Gastroesophageal sphincter (tissue), 4 donors: ENCODE measurements at places on chromosomes 11 and 22. TPM values are rescaled to one million over a fixed set of nuclear protein-coding genes. Genes with fewer than 3 reads are reported as not detected.

GRCh38 chr22:47292546-47293320, 530.3 kb downstream of the TBC1D22A start:
- ATAC-seq = no peak

DNA sequence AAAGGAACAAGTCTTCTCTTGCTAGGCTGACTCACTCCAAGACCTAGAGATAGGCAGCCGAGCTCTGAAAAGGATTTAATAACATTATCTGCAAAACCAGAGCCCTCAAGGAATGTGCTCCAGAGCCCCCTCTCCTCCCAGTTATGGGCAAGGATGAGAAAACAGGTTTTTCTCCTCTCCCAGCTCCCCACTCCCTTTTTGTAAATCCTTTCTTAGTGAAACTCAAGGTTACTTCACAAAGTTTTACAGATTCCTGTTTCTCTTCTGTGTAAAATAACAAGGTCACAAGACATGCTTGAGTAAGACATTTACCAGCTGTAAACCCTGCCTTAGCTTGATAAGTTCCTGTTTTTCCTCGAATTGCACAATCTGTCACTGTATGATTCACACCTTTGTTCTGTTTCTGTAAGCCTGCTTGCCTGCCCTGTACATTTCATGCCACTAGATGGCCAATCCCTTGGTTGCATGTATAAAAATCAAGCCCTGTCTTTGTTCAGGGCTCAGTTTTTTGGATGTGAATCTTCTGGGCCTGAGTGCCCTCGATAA, 489.4 kb downstream of the KCNA4 start:
- no peak for ATAC-seq

DNA sequence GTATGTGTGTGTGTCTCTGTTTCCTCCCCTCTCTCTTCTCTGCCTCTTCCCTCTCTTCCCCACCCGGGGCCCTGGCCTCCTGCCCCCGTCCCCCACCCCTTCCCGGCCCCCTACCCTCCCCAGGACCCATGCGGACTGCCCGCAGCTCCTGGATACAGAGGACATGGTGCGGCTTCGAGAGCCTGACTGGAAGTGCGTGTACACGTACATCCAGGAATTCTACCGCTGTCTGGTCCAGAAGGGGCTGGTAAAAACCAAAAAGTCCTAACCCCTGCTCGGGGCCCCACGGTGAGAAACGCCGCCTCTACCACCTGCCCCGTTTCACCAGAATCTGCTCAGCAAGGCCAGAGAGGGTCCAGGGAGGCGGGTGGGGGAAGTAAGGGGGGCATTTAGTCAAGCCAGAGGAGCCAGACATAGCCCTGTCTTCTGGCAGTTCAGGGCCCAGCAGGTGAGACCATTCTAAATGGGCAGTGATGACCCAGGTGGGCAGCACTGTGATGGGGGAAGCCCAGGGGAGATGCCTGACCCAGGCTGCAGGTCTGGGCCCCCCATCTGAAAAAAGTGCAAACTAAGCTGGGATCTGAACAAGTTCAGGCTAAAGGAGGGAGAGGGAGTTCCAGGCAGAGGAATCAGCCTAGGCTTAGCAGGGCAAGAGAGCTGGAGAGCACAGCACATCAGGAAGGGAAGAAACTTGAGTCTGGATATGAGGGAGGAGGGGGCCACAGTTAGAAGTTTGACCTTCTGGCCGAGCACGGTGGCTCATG, 6.4 kb downstream of the SELENOM start:
- no peak for ATAC-seq

- ATAC-seq = no peak
Observed at GRCh38 chr11:13487661-13488030, 8.2 kb downstream of the PTH start.

DNA sequence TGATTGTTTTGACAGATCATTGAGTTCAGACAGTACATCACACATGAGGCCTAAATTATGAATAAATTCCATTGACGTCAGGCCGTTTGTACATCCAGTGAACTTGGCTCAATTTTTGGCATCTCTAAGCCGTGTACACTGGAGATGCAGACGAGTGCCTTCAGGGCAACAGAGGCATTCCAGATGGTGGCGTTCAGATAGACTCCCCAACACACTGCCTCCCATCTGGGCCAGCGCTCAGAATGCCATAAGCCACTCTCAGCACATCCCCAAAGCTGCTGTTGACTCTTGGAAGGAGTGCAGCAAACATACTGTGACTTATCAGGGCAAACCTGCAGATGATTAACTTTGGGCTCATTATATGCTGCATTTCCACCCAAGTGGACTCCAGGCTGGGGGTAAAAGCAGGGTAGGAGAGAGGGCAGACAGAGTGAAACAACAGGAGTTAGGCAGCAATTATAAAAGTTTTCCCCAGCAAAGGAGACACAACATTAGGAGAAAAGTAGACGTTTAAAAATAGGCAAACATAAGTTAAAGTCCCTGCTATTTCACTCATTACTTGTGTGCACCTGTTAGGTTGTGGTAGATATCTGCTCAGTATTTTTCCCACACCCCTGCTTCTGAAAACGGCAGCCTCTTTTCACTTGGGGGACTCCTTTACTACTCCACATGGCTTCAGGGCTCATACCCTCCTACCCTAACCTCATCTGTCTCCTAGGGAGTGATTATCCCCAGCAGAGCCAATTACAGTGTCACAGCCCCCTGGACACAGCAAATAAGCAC, 60.2 kb upstream of the PDE3B start:
- ATAC-seq = peak; percentile 37

DNA sequence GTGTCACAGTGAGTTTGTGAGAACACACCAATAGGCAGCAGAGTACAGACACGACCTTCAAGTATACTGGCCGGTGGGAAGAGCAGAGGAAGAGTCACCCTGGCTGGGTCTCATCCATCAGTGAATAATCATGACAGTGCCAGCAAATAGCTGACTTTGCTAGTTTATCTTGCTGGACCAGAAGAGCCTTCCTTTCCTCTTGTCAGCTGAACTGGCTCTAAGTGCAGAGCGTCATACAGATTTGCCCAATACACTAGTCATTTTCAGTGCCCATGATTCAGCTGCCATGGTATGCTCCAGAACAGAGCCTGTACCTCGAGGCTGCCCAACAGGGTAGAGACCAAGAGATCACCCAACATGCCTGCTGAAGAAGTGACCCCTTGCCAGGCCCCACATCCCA, 82.9 kb upstream of the TBCEL start:
- no peak for ATAC-seq

DNA sequence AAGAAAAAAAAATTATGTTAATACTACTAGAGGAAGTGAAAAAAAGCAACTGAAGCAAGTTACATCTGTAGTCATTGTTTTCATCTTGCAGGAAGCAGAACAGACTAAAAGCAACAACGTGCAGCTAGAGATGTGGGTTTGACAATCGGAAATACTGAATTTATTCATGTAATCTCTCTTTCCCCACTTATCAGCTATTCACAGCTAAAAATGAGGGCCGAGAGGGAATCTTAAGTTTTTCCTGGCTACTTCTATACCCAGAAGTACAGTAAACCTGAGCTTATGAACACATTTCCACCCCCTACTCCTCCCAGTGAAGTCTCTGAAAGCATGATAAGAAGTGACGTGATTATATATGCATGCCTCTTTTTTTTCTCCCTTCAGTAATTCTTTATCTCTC, 116.5 kb downstream of the SPON1 start:
- no peak for ATAC-seq

Gene DDTL
- 2.2 TPM for total RNA-seq

Gene DLAT
- total RNA-seq = 29.0 TPM

Gene APOA4
- not detected for total RNA-seq

Gene CASP1
- total RNA-seq = 9.2 TPM
